ENCODE measurements at places on chromosomes 6 and 20. TPM values are rescaled to one million over a fixed set of nuclear protein-coding genes. Genes with fewer than 3 reads are reported as not detected.

RAET1L gene
- not detected for total RNA-seq

CENPW gene
- total RNA-seq, result 8.5 TPM

RSPH4A gene
- total RNA-seq, result 2.5 TPM

PLN gene
- not detected for total RNA-seq

PKIB gene
- total RNA-seq, result 0.94 TPM

RIN2 gene
- 23.8 TPM for total RNA-seq

TSPYL1 gene
- 108 TPM for total RNA-seq

ELOVL5 gene
- total RNA-seq, result 51.6 TPM

MOXD1 gene
- 26.9 TPM for total RNA-seq

ZBTB46 gene
- 20.3 TPM for total RNA-seq

BTBD9 gene
- total RNA-seq, result 40.1 TPM

CD40 gene
- 0.31 TPM for total RNA-seq

KHDC1L gene
- not detected for total RNA-seq

CDSN gene
- total RNA-seq, result not detected

SALL4 gene
- 0.31 TPM for total RNA-seq

CFAP61 gene
- 3.1 TPM for total RNA-seq

CFB gene
- total RNA-seq, result 1.9 TPM

GTSF1L gene
- not detected for total RNA-seq

NKX2-2 gene
- 0.31 TPM for total RNA-seq

BPIFB4 gene
- total RNA-seq, result not detected

BMP5 gene
- 0.94 TPM for total RNA-seq

SLC35D3 gene
- not detected for total RNA-seq

TCP11 gene
- 0.63 TPM for total RNA-seq

TINAG gene
- not detected for total RNA-seq

All from parietal lobe (tissue), 2 donors.